ENCODE measurements at places on chromosomes 7 and 10. TPM values are rescaled to one million over a fixed set of nuclear protein-coding genes. Genes with fewer than 3 reads are reported as not detected.
A peak's percentile ranks its signal among the peaks of the same experiment; 100 is the strongest.

Gene NEBL
- total RNA-seq, result 700 TPM

- no peak for DNase-seq
These were observed 12.2 kb upstream of the SVIL start for GRCh38 chr10:29646960-29647461.

DNA sequence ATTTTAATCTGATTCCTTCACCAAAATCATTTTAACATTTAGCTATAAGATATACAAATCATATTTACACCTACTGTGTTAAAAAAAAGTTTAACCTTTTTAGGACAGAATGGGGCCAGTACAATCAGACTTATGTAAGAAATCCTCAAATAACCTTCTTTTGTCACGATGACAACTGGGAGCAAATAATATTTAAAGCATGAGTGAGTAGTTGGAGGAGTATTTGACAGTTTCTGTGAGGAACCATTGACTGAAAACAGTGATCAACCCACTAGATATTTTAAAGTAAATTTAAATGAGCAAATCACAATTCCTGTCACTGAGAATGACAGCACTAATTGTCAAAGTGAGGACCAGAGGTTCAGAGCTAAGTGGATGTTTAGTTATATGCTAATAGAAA is 289.1 kb downstream of the CNTNAP2 start:
- DNase-seq, result no peak

GRCh38 chr7:20786779-20787659 is at the start of gene SP8:
Gene SP8, minus strand, starts transcription at chr7:20786886. Its CDS starts 88 bp downstream, at chr7:20786798.
- DNase-seq, result peak; percentile 11

Gene CYP26C1
- total RNA-seq, result not detected

Gene C10orf105
- total RNA-seq, result 0.05 TPM

Gene ZNF736
- total RNA-seq, result 4.4 TPM

- DNase-seq, result no peak
These were observed 186.2 kb upstream of the PDE1C start for GRCh38 chr7:32256376-32256775.

- no peak for DNase-seq
These were observed 172.4 kb upstream of the AGR3 start for GRCh38 chr7:17054206-17054605.

GRCh38 chr10:120559800-120560199 is 102.8 kb downstream of the PLPP4 start:
- no peak for DNase-seq

Gene TBC1D12
- 7.2 TPM for total RNA-seq

DNA sequence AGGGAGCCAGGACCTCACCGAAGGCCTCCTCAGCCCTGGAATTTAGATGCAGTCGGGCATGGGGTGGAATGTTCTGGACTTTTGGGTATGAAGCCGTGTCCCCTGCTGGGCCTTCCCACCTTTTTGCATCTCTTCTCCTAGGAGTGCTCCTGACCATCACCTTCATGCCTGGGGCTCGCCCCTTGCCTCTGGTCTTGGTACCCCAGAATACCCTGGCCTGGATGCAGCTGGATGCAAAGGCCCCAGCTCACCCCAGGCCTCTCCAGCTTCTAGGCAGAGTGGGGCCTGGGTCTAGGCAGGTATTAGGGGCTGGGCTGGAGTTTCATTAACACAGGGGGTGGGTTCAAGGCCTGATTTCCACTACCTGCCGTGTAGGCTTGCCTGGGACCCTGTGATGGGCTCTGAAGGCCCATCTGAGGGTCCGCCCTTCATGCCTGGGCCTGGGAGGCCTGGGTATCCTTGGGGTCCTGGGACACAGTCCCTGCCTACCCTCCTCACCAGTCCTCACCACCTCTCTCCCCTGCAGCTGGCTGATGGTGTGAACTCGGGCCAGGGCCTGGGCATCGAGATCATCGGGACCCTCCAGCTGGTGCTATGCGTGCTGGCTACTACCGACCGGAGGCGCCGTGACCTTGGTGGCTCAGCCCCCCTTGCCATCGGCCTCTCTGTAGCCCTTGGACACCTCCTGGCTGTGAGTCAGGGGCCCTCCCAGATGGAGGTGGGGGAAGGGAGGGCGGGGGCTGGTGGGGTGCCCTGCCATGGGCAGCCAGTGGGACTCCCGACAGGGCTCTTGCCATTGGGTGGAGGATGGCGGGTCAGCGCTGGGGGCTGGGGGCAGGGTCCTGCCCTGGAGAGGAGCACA is 10.1 kb downstream of the AQP1 start:
- DNase-seq, result peak; percentile 15

DNA sequence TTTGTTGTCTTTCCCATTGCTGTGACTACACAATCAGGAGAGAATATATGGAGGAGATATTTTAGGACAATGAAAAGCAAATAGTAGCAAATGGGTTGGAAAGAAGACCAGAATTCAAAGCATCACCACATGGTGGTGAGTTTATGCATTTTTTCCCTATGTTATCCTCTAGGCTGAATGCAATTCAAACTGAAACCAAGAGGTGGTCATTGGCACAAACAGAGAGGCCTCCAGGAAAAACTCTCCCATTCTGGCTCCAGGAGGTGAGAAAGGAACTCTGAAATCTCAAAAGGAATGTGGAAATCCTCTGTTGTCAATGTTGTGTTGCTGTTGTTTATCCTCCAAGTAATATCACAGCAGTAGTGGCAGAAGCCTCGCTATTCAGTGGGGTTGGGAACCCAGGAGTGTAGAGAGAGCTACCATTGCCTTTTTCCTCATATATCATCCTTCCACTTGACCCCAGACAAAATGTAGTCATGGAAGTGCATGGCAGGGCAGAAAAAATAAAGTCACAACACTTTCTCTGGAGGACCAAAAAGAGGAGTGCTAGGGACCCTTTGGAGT is 819.1 kb downstream of the GRID1 start:
- no peak for DNase-seq

- DNase-seq, result peak; percentile 79
These were observed at the start of gene CALHM2 for GRCh38 chr10:103451831-103452505. Gene CALHM2, minus strand, starts transcription at chr10:103452370. Its CDS starts 2,429 bp downstream, at chr10:103449941.

GRCh38 chr7:51428217-51428887 is 111.7 kb upstream of the COBL start:
- no peak for DNase-seq

DNA sequence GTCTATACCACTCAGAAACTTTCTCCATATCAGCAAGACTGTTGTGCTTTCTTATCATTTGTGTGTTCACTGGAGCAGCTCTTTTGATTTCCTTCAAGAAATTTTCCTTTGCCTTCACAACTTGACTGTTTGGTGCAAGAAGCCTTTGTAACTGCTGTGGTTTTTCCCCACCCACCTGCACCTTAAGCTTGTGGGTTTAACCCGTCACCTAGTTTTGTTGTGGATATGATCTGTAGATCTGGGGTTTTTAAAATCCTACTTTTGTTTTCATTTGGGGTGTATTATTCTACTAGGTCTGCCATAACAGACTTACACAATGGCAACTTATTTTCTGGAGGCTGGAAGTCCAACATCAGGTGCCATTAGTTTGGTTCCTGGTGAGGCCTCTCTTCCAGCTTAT is 30.5 kb upstream of the CHST3 start:
- no peak for DNase-seq

DNA sequence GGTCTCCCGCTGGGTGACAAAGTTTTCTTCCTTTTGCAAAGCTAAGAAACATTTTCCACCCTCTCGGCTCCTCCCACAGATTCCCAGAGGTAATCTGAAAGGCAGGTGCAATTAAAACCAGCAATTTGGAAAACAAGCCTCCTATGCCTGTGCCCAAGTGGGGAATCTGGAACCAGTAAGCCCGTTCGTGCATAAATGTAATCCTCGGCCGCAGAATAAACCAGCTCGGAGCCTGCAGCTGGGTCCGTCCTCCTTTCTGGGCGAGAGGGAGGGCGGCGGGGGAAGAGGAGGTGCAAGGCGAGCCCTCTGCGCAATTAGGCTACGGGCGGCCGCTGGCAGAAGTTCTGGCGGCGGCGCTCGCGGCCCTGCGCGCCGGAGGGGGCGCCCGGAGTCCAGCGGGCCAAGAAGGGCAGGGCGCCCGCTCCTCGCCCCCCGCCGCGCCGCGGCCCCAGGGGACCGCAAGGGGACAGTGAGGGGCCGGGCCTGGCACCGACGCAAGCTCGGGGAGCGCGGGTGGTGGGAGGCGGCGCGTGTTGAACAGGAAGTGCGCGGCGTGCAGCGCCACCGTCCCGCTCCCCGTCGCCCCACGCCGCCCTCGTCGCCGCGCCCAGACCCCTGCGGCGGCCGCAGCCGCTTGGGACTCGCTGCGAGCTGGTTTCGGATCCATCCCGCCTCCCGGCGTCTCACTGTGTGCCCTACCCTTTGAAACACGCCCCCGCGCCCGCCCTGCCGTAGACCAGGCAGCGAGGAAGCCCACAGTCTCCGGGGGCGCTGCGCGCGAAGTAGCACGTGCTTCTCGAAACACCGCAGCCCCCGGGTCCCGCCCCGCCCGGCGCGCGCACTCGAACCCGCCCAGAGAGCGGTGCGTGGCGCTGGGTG is at the start of gene PRKAG2:
Gene PRKAG2 (minus strand): TSS at position 217 of the 879 bp plus-strand sequence. CDS start 495 bp downstream, outside the sequence.
- peak; percentile 59 for DNase-seq

DNA sequence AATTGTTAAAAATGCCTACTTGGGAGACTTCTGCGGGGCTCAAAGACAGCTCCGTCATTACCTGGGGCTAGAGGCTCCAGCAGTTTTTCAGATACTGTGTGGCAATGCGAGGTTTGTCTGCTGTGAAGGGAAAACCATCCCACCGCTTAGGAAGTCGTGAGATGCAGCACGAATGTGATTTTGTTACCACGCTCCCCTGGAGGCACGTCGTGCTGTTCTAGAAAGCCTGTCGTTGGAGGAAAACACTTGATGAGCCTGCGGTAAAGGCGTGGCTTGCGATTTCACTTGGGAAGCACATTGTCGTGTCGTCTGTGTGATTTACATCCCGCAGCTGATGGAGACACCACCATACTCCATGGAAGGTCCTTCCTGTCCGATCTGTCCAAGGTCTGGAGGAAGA is 39.3 kb downstream of the CAMK1D start:
- no peak for DNase-seq

DNA sequence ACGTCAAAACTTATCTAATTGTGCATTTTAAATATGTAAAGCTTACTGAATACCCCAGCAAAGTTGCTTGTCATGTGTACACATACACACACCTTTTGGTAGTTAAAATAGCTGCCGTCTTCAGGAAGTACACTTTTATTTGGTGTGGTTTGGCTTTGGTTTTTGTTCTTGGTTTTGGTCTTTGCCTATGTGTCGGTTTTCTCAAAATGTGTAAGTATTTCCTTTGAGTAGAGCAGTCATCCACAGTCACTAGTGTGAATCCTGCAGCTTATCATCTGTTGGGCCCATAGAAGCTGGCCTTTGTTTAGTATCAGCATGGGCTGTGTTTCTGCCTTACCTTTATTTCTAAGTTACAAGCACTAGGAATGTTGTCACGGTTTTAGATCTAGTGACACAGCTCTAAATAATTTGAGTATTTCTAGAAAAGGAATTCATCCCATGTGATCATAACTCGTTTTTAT is 35.3 kb downstream of the NET1 start:
- DNase-seq, result no peak

Gene HTR7
- 0.15 TPM for total RNA-seq

Gene VSTM4
- total RNA-seq, result 15.9 TPM

DNA sequence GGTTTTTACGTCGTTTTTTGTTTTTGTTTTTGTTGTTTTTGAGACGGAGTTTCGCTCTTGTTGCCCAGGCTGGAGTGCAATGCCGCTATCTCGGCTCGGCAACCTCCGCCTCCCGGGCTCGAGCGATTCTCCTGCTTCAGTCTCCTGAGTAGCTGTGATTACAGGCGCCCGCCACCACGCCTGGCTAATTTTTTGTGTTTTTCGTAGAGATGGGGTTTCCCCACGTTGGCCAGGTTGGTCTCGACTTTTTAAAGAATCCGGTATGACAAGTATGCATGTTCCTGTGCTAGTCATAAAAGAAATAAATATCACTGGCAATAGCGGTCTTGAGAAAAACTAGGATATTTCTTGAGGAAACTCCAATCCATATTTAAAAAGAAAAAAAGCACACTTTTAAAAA is 2.7 kb upstream of the ARL4A start:
- DNase-seq, result no peak

DNA sequence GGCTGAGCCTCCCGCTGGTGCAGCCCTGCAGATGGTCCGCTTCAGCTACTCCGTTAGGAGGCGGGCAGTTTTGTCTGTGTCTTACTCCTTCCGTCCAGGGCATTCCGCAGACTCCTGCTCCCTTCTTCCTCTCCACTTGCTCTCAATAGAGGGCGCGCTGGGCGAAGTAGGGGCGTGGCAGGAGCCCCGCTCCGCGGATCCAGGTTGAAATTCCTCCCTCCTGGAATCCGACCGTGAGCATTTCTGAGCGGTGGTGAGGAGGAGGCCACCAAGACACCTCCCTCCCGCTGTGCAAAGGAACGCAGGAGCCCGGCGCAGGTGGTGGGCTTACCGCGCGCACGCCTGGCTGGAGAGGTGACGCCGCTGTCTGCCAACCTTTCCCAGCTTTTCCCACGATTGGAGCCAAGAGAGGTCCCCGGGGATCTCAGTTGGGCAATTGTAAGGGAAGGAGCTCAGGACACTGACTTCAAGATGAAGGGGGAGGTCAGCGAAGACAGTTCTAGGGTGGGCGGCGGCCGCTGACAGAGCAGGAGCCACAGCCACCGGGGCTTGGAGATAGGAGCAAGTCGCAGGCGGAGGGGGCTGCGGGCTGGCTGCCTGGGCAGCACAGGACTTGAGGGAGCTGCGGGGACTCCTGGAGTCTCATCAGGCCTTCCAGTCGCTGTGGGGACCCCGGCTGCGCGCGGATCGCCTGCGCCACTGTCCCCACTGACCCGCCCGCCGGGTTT is 1011.3 kb downstream of the XPNPEP1 start:
- DNase-seq, result peak; percentile 25

Gene MYOZ1
- total RNA-seq, result 1.3 TPM

GRCh38 chr10:129192344-129193128 is 274.5 kb upstream of the MGMT start:
- DNase-seq, result peak; percentile 9

- DNase-seq, result no peak
These were observed 22.6 kb downstream of the CPXM2 start for GRCh38 chr10:123869020-123869414.

DNA sequence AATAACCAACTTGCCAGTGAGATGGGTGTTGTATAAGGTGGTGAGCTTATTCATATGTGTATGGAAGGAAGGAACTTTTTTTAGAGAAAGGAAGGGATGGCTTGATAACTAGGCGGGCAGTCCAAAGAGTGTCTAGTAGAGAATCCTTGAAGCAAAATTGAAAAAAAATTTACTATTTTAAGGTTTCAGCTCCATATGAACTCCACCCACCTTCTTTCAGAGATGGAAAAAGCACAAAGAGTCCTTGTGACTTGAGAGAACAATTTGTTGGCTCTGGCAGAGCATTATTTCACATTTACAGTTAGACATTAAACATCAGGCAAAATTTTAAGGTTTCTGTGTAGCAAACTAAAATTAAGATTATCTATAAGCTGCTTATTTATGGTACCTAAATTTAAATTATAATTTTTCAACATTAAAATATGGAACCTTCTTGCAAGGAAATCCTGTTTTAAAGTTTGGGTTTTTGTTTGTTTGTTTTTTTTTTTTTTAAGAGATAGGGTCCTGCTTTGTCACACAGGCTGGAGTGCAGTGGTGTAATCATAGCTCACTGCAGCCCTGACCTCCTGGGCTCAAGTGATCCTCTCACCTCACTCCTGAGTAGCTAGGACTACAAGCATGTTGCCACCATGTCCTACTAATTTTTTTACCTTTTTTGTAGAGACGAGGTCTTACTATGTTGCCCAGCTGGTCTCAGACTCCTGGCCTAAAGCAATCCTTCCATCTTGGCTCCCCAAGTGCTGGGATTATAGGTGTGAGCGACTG is 12.2 kb downstream of the PTPN12 start:
- no peak for DNase-seq
